ENCODE measurements at places on chromosomes 5 and 9. TPM values are rescaled to one million over a fixed set of nuclear protein-coding genes. Genes with fewer than 3 reads are reported as not detected.
A peak's percentile ranks its signal among the peaks of the same experiment; 100 is the strongest.

CDH6 gene
- 9.4 TPM for total RNA-seq

ANKRD31 gene
- 0.14 TPM for total RNA-seq

FGF10 gene
- total RNA-seq = 2.7 TPM

EIF4E1B gene
- total RNA-seq = not detected

TMEM267 gene
- total RNA-seq = 12.0 TPM

PCAT7 gene
- 0.35 TPM for total RNA-seq

SRP19 gene
- 22.8 TPM for total RNA-seq

WNT8A gene
- not detected for total RNA-seq

GRCh38 chr5:122775550-122776542 is 966 bp downstream of the SNX2 start:
- peak overlapping the region; percentile 83 for H3K27ac ChIP-seq
- no peak for DNase-seq
- peaks cover 24% of the 10 kb centered on the region for H3K4me1 ChIP-seq
- H3K36me3 ChIP-seq = no peaks in the 10 kb centered on the region
- peak overlapping the region; percentile 70 for H3K4me3 ChIP-seq

GRCh38 chr9:136901516-136902258 is 15.4 kb downstream of the TRAF2 start:
- H3K4me1 ChIP-seq = peaks cover 31% of the 10 kb centered on the region
- peaks cover 25% of the 10 kb centered on the region for H3K36me3 ChIP-seq
- no peak overlapping the region for H3K4me3 ChIP-seq
- no peaks in the 10 kb centered on the region for H3K27me3 ChIP-seq

GRCh38 chr5:153938191-153938842 is 100.4 kb downstream of the FAM114A2 start:
- no peaks in the 10 kb centered on the region for H3K4me1 ChIP-seq
- H3K4me3 ChIP-seq = no peak overlapping the region
- H3K27ac ChIP-seq = no peak overlapping the region
- no peaks in the 10 kb centered on the region for H3K36me3 ChIP-seq

DNA sequence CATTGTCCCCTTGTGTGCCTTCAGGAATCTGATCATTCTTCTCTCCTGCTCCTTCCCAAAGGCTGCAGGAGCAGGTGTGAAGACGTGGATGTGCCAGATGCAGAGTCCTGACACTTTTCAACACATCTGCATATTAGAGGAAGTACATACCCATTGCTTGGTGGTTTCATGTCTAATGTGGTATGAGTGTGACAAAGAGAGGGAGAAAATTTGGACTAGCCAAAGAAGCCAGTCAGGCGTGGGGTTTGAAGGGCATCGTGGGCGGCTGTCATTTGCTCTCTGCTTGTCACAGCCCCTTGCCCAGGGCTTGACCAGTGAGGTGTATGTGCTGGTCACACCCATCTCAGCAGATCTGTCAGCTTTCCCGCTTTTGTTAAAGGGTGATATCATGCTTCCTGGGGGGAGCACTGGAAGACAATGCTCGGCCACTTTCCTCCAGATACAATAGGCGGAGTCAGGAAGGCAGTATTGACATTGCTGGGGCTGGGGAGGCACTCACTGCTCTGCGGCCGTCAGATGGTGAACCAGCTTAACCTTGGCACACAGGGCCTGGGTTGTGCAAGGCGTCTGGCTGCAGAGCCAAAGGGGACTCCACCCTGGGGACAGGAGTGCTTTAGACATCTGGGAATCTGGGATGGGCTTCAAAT is 8.6 kb downstream of the TEK start:
- H3K27me3 ChIP-seq = no peaks in the 10 kb centered on the region
- no peaks in the 10 kb centered on the region for H3K36me3 ChIP-seq
- peaks cover 11% of the 10 kb centered on the region for H3K4me1 ChIP-seq
- no peak overlapping the region for H3K27ac ChIP-seq
- peak; percentile 70 for DNase-seq

- no peak overlapping the region for H3K4me3 ChIP-seq
- no peak overlapping the region for H3K27ac ChIP-seq
- no peaks in the 10 kb centered on the region for H3K36me3 ChIP-seq
- no peak for DNase-seq
- H3K27me3 ChIP-seq = peaks cover 25% of the 10 kb centered on the region
Measured at GRCh38 chr5:176132471-176133288, 105.5 kb upstream of the SIMC1 start.

GRCh38 chr5:157130925-157131324 is 11.7 kb downstream of the MED7 start:
- H3K27me3 ChIP-seq = no peaks in the 10 kb centered on the region
- no peak overlapping the region for H3K27ac ChIP-seq
- no peaks in the 10 kb centered on the region for H3K4me1 ChIP-seq
- DNase-seq = no peak

GRCh38 chr5:54946306-54946819 is 39.0 kb downstream of the ESM1 start:
- H3K27ac ChIP-seq = no peak overlapping the region
- H3K36me3 ChIP-seq = no peaks in the 10 kb centered on the region
- no peak for DNase-seq
- H3K4me3 ChIP-seq = no peak overlapping the region
- peaks cover 5% of the 10 kb centered on the region for H3K27me3 ChIP-seq

DNA sequence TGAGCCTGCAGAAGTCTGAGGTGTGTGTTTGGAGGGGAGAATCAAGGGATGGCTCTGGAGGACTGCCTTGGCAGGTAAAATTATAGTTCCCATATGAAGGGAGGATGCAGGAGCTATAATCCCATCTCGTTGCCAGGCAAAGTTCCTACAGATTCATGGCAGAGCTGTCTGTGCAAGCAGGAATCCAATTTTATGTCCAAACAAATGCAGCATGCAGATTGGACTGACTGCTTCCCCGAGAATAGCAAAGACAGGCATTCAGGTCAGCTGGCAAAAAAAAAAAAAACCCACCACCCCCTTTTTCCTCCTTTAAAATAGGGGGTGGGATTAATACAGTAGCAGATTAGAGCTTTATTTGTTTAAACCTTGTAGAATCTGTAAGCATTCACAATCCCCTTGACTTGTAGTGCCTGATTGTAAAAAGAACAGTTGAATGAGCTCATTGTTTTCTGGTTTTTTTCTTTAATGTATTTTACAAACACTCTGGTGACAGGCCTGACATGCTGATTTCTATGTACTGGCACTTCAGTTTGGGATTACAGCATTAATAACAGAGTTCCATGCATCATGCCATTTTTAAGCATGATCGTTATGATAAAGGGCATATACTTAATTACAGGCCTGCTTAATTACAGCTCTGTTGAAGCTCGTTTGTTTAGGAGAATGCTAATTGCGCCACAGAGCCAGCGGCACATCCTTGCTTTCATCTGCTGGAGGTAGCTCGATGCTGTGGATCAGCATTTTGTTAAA is 141.4 kb upstream of the LMX1B start:
- peaks cover 30% of the 10 kb centered on the region for H3K4me1 ChIP-seq
- H3K27me3 ChIP-seq = no peaks in the 10 kb centered on the region
- no peak overlapping the region for H3K4me3 ChIP-seq
- H3K27ac ChIP-seq = peak overlapping the region; percentile 58
